ENCODE measurements at places on chromosomes 11 and 22.

- DNase-seq, result no peak
These were observed 32.0 kb downstream of the EXPH5 start for GRCh38 chr11:108561535-108561991.

- no peak for DNase-seq
These were observed 19.4 kb upstream of the SNX32 start for GRCh38 chr11:65814131-65814985.

DNA sequence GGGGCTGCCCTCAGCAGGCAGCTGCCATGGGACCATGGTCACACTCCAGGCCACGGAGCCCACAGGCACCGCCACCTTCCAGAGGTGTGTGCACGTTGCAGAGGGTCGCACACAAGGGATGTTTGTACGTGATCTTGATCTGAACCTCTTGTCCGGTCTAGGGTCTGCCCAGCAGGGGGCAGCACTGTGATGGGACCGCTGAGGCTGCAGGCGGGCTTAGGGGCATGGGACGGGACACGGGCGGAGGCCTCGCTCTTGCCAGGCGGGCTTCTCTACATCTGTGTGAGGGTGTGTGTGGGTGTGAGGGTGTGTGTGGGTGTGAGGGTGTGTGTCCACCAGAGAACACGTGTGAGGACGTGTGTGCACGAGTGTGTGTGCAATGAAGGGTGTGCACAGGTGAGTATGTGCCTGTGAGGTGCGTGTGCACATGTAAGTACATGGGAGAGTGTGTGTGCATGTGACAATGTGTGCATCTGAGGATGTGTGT is 52.4 kb downstream of the CACNA1I start:
- DNase-seq, result no peak

DNA sequence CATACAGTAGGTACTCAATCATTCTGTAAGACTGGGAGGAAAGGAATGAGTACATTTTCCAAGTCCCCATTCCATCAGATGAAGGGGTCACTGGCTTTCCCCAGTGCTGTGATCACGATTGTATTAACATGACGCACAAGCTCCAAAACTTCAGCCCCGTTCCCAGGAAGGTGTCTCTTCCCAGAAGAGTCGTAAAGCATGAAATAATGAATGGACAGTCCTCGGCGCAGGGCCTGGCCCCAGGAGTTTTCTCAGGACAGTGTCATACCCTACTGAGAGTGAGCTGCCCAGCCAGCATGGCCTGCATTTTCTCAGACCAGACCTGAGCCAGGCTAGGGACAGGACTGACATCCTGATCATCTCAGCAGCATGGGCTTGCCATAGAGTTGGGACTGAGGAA is 80.7 kb downstream of the PARVA start:
- no peak for DNase-seq

GRCh38 chr22:24697621-24698082 is 76.9 kb downstream of the PIWIL3 start:
- DNase-seq, result no peak

DNA sequence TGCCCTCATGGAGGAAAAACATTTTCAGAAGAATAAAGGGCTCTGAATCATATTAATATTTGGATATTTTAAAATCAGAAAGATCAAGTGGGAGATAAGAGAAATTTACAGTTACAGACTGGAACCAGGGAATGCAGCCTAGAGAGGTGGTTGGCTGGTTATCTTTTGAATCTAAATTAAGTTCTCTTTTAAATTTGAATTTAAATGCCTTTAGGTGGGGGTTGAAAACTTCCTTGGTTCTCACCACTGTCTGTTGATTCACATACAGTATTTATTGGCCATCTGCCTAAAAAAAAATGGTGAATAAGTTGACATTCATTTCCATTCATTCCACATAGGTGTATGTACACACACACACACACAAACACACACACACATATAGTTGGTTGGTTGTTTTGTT is 35.7 kb upstream of the PTPRJ start:
- DNase-seq, result no peak

- no peak for DNase-seq
These were observed 181.5 kb upstream of the E2F8 start for GRCh38 chr11:19422276-19422675.
